Activated CD4-positive, alpha-beta T cell treated with anti-CD3 and anti-CD28 coated beads, Interleukin-2, amount 50 U/mL, for 16 hours (primary cell): ENCODE measurements at places on chromosomes 4 and X.

DNA sequence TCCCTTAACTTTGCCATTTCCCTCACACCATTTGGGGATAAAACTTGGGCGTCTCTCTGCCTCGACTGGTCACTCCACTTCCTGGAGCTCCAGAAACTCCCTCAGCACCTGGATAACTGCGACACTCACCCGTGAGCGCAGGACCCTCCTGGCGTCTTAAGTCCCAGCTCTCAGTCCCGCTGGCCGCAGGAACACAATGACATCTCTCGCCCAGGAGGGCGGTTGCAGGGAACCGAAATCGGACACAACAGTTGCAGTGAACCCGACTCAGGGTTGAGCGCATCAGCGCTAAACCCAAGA is 370.9 kb upstream of the SMIM31 start:
- no peak for DNase-seq

DNA sequence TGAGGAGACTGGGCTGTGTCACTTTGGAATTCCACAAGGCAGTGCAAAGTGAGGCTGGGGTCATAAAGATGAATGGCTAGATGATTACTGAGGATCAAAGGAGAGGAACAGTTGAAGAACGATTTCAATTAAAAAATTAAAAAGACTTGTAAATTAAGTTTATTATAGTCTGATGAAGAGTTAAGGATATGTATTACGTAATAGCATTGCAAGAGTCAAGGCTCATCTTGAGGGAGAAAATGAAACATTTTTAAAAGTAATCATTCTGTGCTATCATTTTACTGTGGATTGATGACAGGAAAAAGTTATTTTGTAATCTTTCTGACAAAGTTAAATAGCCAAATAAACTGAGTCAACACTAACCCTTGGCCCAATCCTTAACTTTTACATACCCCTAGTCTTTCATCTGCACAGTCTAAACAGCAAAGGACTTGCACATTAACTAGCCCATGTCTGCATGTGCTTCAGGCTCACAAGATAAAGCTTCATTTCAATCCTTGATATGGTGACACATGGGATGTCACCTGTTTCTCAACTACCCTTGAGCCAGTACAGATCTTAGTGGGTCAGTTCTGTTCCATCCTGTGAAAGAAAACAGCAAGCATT is 465.5 kb upstream of the CTSO start:
- DNase-seq, result no peak

DNA sequence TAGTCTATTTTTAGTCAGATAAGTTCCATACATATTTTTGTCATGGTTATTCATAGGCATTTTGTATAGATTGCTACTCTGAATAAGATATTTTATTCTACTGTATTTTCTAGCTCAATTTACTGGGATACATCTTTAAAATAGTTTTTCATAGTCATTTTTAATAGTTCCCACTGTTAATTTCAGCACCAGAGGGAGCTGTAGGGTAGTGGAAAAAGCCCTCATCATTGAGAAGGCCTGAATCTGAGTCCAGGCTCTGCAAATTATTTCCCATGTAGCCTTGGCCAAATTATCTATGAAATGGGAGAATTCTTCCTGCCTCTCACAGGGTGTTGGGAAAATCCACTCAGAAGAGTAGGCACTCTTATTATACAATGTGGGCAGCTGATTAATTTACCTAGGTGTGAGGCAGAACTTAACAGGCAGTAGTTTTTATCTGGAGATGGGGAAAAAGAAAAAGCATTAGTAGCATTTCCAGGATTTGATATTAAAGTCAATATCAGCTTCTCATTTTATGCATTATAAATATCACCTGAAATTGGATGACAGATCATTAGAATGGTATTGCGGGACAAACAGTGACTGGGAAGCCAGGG is 102.9 kb upstream of the PAQR3 start:
- peak; percentile 6 for DNase-seq

- no peak for DNase-seq
These were observed 378.1 kb downstream of the GABRG1 start for GRCh38 chr4:45745741-45746140.

DNA sequence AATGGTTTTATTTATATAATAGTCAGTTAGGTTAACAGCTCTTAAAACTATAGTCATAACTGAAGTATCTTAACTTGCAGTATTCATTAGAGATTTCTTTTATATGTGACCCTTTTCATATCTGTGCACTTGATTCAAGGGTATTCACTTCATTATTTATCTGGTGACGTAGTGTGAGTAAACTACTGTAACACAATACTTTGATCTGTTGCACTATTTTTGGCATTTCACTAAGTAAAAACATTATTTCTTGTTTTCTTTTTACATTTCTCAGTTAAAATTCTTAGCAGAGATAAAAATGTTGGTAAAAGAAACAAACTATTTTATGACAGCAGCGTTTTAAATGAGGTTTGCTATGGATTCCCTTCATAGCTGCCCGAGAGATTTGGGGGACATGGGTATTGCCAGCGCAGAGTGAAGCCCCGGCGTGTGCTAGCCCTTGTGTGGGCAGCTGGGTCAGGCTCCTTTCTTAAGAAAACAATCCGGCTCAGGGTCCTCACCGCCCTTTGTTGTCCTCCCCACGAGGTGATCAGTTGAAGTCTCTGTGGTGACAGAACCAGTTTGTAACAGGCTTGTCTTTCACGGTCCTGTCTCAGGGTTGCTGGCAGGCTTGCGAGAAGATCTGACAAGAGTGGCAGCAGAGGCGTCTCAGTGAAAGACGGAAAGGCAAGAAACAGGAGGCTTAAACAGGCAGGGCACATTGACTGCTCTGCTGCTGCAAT is 293.4 kb downstream of the BMPR1B start:
- DNase-seq, result no peak

DNA sequence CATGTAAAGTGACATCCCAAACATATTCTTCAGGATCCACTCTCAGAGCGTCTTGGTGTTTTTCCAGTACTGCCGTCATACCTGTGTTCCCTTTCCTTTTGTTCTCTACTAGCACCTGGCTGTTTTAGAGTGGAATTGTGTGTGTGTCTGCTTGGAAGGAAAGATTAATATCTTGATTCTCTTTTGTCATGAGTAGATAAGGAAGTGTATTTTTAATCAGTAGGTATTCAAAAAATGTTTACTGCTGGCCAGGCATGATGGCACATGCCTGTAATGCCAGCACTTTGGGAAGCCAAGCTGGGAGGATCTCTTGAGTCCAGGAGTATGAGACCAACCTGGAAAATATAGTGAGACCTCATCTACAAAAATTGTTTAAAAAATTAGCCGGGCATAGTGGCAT is 198.8 kb downstream of the CBR4 start:
- no peak for DNase-seq

DNA sequence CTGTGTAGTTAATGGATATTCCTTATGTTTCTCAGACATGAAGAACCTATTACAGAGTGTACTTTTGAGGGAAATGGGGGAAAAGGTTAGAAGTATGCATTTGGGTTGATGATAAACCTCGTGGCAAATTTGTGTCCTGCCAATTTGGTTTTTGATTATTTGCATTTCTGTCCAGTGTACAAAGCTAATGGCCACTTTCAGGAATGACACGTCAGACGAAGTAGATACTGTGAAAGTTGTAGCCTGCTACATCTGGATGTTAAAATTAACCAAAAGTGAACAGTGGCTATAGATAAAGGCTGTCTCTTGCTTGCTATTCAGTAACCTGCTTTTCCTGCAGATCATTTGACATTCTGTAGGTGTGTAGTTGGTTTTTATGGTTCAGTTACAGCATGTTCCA is 1.0 kb downstream of the PRDX4 start:
- no peak for DNase-seq

- no peak for DNase-seq
These were observed 86.3 kb downstream of the CEP44 start for GRCh38 chr4:174369985-174370384.

DNA sequence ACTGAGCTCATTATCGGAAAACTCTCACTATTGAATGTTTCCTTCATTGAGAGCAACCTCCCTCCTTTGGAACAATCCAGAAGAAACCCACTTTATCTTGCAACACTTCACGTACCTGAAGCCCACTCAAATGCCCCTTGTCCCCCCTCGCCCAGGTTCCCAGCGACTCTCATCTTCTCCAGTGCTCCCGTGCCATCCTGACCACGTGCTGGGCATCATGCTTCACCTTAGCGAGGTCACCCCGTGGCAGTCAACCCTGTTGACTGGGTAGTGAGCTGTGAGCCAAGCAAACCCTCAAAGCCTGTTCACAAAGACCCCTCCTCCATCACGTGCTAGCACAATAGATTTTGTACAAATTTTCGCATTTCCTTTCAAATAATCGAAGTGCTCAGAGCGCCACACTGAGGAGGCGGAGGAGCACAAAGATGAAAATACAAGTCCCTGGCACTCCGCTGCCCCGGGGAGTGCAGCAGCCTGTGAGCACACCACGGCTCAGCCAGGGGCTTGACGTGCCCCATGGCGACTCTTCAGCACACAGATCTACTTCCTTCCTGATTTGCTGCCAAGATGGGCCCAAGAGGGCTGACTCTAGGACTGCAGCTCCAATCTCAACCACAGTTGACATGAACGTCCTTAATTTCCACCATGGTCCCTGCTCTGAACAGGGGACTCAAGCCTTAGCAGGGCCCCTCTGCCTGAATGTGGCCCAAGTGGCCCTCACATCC is 15.6 kb downstream of the PDZD4 start:
- no peak for DNase-seq

DNA sequence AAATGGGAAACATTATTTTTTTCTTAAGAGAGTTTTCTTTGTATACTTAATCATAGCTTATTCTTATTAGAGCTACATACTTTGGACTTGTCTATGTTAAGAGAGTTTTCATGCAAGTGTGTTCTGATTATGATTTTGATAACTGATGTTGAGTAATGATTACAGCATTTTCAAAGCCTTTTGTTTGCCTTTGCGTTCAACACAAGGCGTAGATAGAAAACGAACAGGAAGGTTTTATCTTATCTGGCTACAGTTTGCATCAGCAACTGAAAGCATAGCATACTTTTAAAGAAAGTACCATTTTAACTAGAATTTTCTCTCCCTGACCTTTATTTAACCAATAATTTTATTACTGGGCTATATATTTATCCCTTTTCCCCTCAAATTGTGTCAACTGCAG is 51.6 kb upstream of the PDLIM5 start:
- DNase-seq, result no peak

DNA sequence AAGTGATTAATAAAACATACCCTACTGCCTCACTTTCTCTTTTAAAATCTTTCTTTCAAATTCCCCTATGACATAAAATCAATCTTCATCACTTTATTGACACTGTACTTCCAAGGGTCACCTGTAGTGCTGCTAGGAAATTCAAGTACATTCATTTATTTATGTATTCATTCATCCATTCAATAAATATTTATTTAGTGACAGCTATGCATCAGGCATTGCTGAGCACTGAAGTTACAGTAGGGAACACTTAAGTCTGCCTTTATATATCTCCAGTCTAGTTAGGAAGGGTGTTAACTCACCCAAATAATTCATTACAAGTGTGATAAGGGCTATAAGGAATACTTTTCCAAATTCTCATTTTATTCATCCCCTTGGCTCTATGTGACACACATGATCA is 2.3 kb downstream of the SYTL5 start:
- DNase-seq, result no peak

- DNase-seq, result peak; percentile 14
These were observed 34.1 kb downstream of the ART3 start for GRCh38 chr4:76108467-76109181.

DNA sequence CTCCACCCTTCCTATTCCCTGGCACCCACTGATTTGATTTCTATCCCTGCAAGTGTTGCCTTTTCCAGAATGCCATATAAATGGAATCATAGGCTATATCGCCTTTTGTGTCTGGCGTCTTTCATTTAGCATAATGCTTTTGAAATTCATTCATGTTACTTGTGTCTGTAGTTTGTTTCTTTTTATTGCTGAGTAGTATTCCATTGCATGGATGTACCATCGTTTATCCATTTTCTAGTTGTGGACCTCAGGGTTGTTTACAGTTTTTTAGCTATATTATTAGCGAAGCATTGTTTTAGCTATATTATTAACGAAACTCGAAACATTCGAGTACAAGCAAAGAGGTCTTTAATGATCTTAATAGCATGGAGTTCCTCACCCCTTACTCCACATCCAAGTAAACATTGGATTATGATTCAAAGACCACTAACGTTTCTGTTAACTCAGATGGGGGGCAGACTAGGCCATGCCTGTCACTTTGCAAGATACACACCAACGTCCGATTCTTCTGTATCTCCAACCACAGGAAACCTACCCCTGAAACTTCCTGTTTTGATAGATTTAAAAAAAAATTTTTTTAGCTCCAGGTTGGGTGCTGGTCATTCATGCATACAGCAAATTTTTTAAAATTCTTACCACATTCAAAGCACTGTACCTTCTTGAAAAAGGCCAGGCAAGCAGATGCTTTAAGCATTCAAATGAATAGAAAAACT is 1.1 kb downstream of the DCK start:
- peak; percentile 37 for DNase-seq

GRCh38 chrX:14028473-14028872 is 1.2 kb downstream of the GEMIN8 start:
- DNase-seq, result peak; percentile 67

DNA sequence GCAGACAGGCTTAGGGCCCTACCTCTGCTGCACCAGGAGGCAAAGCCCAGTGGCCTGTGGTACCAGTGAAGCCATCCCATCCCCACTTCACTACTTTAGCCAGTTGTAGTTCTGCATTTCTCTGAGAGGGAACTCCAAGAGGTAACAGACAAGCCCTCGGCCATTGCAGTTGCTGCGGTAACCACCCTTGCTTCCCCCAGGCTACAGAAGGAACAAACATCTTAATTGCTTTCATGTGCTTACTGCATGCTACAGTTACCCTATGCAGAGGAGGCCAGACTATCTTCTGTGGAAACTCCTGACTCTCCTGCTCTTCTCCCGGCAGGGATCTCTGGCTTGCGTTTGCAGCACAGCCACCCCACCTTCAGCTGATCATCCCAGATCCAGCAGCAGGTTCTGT is 67.8 kb downstream of the SPIN4 start:
- DNase-seq, result no peak

GRCh38 chr4:55116450-55116849 is 8.9 kb downstream of the KDR start:
- DNase-seq, result no peak

GRCh38 chrX:44503560-44503959 is 39.1 kb downstream of the FUNDC1 start:
- DNase-seq, result no peak

DNA sequence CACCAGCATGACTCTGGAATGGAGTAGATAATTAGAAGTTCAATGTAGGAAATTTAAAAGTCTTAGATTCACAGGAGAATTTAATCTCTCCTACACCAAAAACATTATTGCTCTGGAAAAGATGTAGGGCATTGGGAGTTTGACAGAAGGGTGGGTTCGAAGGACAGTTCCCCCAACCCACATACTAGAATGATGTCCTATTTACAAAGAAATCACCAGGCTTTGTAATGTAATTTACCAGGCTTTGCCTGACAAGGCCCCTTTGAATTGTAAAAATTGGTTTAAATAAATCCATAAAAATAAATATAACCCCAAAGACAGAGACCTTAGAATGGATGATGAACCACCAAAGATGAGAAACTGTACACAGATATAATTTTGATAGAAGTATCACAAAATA is 399.2 kb upstream of the GRID2 start:
- no peak for DNase-seq
